ENCODE measurements at places on chromosomes 13 and 19.

DNA sequence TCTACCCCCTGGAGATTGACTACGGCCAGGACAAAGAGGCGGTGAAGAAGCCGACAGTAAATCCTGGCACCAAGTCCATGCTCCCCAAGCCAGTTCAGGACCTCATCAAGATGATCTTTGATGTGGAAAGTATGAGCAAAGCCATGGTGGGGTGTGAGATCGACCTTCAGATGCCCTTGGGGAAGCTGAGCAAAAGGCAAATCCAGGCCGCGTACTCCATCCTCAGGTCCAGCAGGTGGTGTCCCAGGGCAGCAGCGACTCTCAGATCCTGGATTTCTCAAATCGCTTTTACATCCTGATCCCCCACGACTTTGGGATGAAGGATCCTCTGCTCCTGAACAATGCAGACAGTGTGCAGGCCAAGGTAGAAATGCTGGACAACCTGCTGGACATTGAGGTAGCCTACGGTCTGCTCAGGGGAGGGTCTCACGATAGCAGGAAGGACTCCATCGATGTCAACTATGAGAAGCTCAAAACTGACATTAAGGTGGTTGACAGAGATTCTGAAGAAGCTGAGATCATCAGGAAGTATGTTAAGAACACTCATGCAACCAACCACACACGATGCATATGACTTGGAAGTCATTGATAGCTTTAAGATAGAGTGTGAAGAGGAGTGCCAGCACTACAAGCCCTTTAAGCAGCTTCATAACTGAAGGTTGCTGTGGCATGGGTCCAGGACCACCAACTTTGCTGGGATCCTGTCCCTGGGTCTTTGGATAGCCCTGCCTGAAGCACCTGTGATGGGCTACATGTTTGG, 24.0 kb upstream of the ANKRD10 start:
- no peak for DNase-seq

- DNase-seq: no peak
Observed at GRCh38 chr13:106680796-106681472, 113.0 kb upstream of the ARGLU1 start.

DNA sequence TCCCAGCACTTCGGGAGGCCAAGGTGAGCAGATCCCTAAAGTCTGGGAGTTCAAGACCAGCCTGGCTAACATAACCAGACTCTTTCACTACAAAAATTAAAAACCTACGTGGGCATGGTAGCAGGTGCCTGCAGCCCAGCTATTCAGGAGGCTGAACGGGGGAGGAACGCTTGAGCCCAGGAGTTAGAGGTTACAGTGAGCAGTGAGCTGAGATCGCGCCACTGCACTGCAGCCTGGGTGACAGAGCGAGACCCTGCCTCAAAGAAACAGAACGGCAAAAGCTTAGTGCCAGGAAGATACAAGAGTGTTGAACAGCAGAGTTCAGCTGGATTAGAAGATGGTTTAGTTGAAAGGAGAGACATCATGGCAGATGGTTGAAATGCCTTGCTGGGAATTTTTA, 24.1 kb upstream of the RNF113B start:
- DNase-seq: no peak

DNA sequence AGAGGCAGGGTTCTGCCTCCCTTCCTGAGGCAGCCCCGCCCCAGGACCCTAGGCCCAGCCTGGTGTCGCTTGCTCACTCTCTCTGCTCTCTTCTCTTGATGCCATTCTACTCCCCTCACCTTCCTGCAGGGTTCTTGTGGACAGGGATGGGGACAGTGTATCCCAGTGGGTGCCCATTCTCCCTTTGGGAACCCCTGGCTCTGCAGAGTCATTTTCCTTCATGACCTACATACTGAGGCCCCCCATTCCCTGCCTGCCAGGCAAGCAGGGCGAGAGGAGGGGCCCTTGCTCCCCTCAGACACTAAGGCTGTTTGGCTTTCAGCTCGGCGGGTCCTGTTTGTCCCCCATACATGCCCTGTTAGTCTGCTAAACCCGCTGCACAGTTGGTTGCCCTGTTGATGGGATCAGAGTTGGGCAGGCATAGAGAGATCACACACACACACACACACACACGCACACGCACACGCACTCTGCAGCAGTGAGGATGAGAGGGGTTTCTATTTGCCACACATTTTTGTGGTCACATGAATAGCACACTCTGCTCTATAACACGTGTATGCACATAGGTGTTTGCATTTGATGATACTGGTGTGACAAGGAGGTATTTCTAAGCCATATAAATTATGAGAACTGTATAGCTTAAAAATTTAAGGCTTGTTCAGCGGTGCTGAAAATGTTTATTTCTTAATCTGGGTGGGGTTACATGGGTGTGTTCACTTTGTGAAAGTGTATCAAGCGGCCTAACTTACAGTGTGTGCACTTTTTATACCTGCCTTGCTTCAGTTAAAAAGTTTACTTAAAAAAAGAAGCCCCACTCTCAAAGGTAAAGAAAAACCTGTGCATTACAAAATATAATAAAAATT, 20.3 kb downstream of the NFIX start:
- DNase-seq: no peak

DNA sequence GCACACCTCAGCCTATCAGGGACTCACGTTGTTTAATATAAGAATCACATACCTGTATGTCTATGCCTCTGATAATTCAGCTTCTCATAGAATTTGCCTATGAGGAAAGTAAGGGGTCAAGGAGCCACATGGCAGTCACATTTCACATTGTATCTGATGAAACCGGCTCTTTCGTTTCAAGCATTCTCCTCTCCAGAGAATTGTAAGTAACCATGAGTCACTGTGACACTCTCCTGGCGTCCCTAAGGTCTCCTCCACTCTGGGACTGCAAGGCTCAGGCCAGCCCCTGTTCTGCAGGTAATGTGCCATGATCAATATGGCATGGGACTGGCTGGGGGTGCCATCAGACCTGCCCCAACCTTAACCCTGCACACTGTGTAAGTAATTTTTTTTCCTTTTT, 503.3 kb downstream of the COG6 start:
- DNase-seq: no peak

DNA sequence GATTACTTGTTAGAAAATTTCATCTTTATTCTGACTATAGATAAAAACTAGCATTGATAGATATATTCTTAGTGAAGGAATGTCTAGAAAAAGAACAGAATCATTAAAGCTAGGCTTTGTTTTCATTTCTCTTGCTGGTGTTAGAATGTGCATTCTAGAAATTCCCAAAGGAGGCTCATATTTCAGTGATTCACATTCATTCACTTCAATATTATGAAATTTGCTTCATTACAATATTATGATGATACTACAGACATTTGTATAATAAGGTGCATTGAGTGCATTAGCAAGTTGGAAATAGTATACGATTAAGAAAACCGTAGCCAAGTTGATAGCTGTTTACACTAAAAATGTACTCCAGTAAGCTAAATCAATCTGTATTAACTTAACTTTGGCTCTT, 70.7 kb upstream of the MYCBP2 start:
- DNase-seq: no peak

- DNase-seq: no peak
Observed at GRCh38 chr13:37326334-37326733, 220.9 kb upstream of the CSNK1A1L start.

- no peak for DNase-seq
Observed at GRCh38 chr13:61110732-61111131, 304.9 kb downstream of the PCDH20 start.

DNA sequence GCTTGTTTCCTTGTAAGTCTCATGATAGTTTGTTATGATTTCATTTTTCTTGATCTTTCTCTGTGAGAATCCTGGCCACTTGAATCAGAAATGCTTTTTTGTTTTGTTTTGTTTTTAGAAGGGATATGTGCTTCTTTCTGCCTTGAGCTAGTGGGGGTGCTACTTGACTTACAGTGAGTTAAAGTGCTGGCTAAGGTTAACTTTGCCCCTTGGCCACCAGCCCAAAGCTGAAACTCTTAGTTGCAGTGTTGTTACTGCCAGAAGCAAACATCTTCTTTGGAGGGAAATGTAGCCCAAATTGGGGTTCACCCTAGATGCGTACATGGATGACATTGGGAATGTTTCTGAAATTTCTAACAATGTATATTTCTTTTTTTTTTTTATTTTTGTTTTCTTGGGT, 57.4 kb downstream of the TDRD3 start:
- DNase-seq: no peak

- no peak for DNase-seq
Observed at GRCh38 chr13:107852072-107852471, 363.3 kb downstream of the LIG4 start.

DNA sequence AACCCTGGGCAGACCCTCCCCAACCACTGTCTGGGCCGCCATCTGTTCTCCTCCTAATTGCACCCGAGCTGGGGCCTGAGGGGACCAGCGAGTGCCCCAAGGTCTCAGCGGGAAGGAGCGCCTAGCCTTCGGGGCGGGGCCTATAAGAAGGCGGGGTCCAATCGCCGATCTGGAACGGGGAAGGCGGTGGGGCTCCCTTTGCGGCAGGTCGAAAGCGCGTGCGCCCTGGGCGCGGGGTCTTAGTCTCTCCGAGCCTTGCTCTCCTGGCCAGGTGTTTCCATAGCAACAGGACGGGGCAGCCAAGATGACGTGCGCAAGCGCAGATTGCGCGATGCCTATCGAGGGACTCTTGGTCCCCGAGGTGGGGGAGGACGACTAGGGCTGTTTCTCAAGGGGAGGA, 2.8 kb downstream of the MAST1 start:
- no peak for DNase-seq

GRCh38 chr19:29016926-29017760, 195.8 kb downstream of the UQCRFS1 start:
- no peak for DNase-seq

DNA sequence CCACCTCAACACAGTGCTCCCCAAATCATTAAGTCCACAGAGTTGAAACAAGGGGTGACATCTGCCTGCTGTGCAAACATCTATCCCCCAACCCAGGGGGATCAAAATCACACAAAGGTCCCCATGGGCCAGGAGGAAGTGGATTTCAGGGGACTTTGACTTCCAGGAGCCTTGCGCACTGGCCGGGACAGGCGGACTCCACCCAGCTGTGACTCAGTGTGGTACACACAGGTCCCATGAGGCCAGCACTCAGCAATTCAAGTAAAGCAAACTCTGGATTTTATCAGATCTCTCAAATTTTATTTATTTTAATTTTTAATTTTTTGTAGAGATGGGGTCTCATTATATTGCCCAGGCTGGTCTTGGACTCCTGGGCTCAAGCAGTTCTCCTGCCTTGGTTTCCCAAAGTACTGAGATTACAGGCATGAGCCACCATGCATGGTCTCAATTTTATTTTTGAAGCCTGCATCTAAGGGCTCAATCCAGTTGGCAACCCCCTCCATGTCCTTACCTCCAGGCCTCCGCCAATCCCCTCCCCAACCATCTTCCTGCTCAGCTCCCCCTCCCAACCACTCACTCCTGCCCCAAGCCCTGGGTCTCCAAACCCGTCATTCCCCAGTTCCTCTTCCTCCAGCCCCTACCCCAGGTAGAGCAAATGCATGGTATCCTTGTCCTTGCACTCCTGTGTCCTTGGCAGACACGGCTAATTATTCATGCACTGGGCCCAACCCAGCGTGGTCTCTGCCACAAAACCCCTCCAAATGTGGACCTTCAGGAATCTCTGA, 18.2 kb downstream of the ARHGAP33 start:
- no peak for DNase-seq

GRCh38 chr13:51396352-51396751, 56.5 kb downstream of the INTS6 start:
- no peak for DNase-seq

- DNase-seq: no peak
Observed at GRCh38 chr13:60329221-60329923, 67.6 kb upstream of the TDRD3 start.

- DNase-seq: no peak
Observed at GRCh38 chr19:15234431-15235130, 2.3 kb upstream of the EPHX3 start.

DNA sequence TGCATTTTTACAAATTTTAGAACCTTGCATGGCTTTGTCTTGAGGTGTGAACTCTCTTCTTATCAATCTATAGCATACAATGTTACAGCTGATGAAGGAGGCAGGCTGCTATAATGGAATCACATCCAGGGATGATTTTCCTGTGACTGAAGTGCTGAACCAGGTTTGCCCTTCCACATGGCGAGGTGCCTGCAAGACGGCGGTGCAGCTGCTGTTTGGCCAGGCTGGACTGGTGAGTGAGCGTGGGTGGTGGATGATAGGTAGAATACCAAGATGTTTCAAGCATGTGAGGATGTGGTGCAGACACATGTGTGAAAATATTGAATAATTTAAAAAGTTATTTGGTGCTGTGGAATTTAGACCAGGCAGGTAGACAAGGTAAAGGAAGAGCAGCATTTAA, 34.9 kb upstream of the GPI start:
- no peak for DNase-seq

DNA sequence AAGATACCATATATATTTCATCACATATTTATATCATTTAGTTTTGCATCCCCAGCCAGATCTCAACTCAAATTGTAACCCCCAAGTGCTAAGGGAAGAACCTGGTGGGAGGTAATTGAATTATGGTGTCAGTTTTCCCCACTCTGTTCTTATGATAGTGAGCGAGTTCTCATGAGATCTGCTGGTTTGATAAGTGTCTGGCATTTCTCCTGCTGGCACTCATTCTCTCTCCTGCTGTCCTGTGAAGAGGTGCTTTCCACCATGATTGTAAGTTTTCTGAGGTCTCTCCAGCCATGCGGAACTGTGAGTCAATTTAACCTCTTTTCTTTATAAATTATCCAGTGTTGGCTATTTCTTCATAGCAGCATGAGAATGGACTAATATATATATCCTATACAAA, 462.5 kb upstream of the SLITRK5 start:
- DNase-seq: no peak

DNA sequence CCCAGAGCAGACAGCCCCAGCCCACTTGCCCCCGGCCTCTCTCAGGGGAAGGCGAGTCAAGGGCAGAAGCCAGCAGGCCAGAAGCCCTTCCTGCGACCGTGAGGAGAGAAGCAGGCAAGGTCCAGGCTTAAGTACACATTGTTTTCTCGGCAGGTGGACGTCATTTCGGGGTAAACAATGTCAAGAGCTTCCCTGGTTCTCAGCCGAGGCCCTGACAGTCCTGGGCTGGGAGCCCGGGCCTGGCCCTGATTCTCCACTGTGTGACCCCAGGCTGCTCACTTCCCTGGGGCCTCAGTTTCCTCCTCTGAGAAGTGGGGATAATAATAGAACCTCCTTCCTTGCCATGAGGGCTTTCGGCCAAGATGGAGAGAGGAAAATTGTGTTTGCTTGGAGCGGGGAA, 19.4 kb downstream of the PLVAP start:
- no peak for DNase-seq

GRCh38 chr13:22126433-22127021, 455.7 kb downstream of the FGF9 start:
- DNase-seq: no peak

- DNase-seq: peak; percentile 52
Observed at GRCh38 chr19:1470305-1471009, 8.6 kb downstream of the C19orf25 start.

GRCh38 chr19:55549500-55550320, 4.4 kb upstream of the SBK3 start:
- no peak for DNase-seq

GRCh38 chr13:43514311-43514710, 272.5 kb downstream of the ENOX1 start:
- no peak for DNase-seq

All from stimulated activated CD8-positive, alpha-beta memory T cell treated with anti-CD3 and anti-CD28 coated beads, Interleukin-7, amount 100 ng/mL, for 1 hour (primary cell).